ENCODE measurements at places on chromosomes 16 and 17.

DNA sequence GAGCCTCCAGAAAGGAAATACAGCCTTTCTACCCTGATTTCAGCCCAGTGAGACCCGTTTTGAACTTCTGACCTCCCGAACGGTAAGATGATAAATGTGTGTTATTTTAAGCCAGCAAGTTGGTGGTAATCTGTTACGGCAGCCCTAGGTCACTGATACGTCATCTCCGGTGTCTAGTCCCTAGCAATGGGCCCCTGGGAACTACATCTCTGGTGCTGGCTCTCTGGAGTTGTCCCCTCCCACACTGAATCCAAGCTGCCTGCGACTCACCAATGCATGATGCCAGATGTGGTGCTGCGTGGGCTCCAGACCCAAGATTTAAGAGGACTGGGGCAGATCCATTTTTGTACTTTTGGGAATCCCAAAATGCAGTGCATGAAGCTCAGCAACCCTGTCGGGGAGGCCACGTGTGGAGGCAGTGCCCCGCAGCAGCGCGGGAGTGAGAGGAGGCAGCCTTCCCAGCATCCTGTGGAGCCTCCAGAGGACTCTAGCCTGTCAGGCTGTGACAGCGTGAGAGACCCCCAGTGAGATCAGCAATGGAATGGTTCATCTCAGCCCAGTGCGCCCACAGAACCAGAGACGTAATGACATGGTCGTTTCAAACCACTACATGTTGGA is 43.6 kb upstream of the USP7 start:
- no peak for DNase-seq

- DNase-seq, result no peak
These were observed 769.6 kb downstream of the CDH11 start for GRCh38 chr16:64352246-64352645.

DNA sequence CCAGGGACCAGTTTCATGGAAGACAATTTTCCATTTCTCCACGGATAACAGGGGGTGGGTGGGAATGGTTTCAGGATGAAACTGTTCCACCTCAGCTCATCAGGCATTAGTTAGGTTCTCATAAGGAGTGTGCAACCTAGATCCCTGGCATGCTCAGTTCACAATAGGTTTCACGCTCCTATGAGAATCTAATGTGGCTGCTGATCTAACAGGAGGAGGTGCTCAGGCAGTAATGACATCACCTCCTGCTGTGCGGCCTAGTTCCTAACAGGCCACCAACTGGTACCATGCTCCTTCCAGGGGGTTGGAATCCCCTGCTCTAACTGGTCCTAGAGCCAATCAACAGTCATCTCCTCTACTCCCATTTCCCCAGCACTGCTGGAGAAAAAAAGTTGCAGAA is 19.9 kb downstream of the TEX14 start:
- DNase-seq, result no peak

GRCh38 chr16:10178080-10178479 is 4.1 kb downstream of the GRIN2A start:
- no peak for DNase-seq
